ENCODE measurements at places on chromosomes 2 and 18. TPM values are rescaled to one million over a fixed set of nuclear protein-coding genes. Genes with fewer than 3 reads are reported as not detected.

- no peak for DNase-seq
Observed at GRCh38 chr2:158041400-158041799, 60.3 kb upstream of the UPP2 start.

GRCh38 chr2:42841344-42841743 lies 49.0 kb upstream of the HAAO start:
- DNase-seq = no peak

DNA sequence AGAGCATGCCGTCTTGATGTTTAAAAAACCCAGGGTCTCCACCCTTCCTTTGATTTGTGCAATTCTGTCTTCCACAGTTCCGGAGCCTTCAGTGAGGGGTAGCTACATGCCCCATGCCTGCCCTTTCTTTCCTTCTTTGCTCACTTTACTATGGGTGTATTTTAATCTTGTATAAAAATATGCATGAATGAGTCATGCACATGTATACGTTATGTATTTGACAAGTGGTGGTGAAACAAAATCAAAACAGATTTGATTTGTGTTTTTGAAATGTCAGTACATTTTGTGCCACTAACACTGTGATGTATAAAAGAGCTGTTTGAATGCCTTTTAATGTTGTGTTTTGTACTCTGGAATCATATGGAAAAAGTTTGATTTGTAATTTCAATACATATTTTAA lies 126.5 kb downstream of the RNF144A start:
- DNase-seq = no peak

DNA sequence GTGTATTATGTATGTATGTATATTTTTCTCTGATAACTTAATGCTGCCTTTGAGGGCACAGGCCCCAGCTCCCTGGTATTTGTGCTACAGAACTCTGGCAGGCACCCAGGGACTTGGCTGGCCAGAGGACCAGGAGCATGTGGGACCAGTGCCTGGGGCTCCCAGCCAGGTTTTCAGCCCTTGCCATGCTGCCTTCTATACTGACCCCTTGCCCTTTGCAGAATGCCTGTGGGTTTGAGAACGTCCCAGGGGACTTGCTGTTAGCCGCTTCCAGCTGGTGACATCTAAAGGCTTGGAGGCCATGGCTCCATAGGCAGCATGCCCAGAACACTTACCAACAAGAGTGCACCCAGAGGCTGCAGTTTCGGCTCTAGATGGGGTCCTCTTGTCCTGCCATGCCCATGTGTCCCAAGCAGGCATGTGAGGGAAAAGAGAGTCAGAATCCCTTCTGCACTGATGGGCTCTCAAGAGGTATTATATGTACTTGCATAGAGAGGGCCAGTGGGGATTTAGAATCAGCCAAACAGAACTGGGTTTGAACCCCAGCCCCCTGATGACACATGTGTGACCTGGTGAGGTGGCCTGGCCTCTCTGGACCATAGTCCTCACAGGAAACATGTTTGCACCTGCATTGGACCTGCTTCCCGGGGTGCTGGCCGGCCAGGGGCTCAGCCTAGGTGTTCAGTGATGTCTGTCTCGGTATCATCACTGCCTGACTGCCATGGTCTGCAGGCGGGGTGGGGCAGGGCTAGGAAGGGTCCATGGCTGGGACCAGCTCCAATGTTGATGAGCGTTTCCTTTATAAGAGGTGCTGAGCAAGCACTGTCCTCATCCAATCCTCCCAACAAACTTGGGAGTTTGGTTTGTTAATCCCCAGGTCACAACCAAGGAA lies 119.2 kb upstream of the FHL2 start:
- DNase-seq = peak; percentile 28

Gene INO80D
- 4.2 TPM for total RNA-seq

Gene WNT10A
- total RNA-seq = 1.5 TPM

- no peak for DNase-seq
Observed at GRCh38 chr2:85711578-85712060, 17.5 kb downstream of the GNLY start.

DNA sequence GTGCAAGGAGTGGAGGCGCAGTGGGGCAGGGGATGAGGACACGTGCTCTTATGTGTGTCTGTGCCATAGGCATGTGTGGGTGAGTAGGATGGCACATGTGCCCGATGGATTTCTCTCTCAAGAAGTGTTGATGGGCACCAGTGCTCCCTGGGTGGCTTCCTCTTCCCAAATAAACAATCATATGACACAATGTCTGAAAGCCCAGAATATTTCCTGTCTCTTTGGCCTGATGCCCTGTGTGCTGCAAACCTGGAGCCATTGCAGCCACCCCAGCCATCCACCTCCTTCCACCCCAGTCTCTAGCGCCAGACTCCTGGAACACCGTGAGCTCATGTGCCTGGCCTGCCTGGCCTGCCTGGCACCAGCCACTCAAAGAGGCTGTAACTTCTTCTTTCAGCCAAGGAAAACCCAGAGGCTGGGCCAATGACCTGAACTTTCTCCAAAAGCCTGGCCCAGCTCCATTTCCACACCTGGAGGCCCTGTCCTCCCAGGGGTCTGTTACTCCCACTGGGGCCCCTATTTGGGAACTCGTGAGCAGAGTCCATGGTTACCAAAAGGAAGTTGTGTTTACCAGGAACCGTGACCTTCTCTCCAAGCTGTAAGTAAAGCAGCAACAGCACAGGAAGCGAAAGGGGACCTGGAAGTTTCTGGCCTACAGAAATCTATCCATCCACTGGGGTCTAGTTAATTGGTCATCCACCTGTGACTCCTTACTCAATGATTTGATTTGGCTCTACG lies 9.5 kb upstream of the ZBTB7C start:
- no peak for DNase-seq

DNA sequence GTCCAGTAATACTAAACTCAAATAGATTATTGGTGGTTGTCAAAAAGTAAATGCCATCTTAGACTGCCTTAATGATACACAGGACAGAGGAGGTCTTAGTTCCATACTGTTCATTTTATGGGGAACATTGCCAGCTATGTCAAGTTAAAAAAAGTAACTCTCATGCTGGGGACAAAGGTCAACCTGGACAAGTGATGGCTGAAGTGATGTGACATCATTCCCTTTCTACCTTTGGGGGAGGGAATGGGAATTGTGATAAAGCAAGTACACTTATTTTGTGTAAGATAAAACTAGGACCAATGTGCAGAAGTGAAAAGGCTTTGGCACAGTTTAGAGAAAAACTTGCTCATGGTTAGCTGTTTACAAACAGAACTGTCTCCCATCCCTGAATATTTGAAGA lies 24.0 kb upstream of the SNORC start:
- no peak for DNase-seq

DNA sequence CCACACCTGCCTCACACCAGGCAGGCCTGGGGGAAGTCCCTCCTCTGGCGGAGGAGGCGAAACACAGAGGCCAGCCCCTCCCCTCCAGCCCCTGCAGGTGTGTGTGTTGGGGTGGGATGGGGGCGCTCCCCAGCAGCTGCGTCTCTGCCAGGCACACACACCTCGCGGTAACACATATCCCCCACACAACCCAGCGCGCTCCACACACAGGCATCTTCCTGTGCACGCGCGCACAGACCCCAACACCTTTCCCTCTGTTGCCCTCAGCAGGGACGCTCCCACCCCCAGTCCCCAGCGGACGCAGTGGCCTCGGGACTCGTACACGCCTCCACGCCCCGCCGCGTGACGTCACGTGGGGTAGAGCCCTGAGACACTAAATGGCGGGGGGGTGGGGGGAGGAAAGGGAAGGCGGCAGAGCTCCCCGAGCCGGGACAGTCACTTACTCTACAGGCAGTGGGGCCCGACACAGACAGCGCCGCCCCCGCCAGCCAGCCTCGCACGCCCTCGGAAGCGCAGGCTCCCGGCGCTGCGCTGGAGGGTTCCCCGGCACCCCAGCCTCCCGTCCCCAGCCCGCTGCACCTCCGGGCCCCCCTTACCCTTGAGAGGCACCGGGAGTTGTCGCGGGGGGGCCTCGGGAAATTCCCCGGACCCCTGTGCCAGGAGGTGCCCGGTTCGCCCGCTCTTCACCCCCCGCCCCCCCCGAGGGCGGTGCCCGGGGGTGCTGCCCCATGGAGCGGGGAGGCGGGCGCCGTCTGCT lies at the start of gene WNT10A:
Gene WNT10A (plus strand): TSS at position 751 of the 757 bp plus-strand sequence. CDS start 144 bp downstream, outside the sequence.
- DNase-seq = no peak

Gene FABP1
- not detected for total RNA-seq

Gene PER2
- 1.6 TPM for total RNA-seq

Gene ZNF892
- total RNA-seq = not detected

Gene SNRNP27
- 168 TPM for total RNA-seq

- no peak for DNase-seq
Observed at GRCh38 chr18:59208602-59209125, 11.3 kb upstream of the GRP start.

GRCh38 chr2:72128059-72128842 lies 19.4 kb downstream of the CYP26B1 start:
- DNase-seq = no peak

GRCh38 chr2:228599297-228599696 lies 417.8 kb upstream of the SPHKAP start:
- DNase-seq = no peak

DNA sequence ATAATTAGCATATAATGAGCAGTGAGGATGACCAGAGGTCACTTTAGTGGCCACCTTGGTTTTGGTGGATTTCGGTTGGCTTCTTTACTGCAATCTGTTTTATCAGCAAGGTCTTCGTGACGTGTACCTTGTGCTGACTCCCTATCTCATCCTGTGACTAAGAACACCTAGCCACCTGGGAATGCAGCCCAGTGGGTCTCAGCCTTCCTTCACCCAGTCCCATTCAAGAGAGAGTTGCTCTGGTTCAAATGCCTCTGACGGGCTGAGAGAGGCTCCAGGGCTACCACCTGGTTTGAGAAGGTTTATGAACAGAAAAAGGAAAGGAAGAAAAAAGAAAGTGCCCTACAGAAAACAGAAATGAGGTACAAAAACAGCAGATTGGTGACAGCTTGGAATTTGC lies 738.7 kb downstream of the SOCS6 start:
- no peak for DNase-seq

Gene ASIC4
- 0.43 TPM for total RNA-seq

GRCh38 chr2:23383100-23383499 lies 1.9 kb upstream of the KLHL29 start:
- DNase-seq = no peak

DNA sequence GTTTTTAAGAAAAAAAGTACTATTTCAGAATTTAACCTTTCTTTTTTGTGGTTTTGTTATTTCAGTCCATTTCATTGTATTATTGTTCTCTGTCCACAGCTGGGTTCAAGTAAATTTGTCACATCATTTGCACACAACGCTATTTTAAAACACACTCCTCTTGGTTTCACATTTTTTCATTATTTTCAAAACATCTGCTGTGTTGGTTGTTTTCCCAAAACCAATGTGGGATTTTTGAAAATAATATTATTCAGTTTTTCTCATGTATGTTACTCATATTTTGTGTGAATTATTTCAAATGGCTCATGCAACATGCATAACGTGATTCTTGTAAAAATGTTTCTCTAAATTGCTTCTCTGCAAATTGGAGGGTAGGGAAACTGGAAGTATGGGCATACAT lies 589.2 kb downstream of the METTL4 start:
- no peak for DNase-seq

GRCh38 chr2:6800553-6800952 lies 65.2 kb downstream of the CMPK2 start:
- DNase-seq = peak; percentile 75

Gene RGPD4
- not detected for total RNA-seq

Gene UGT1A6
- total RNA-seq = 0.05 TPM

GRCh38 chr2:170340693-170341068 lies 162.7 kb downstream of the MYO3B start:
- no peak for DNase-seq

Gene DSC3
- total RNA-seq = not detected

Gene AOX1
- 8.4 TPM for total RNA-seq
